MCF 10A (cell line): ENCODE measurements at places on chromosomes 2 and 18.
A peak's percentile ranks its signal among the peaks of the same experiment; 100 is the strongest.

- DNase-seq, result no peak
Measured at GRCh38 chr2:16214861-16215260, 274.5 kb downstream of the MYCN start.

- no peak for DNase-seq
Measured at GRCh38 chr2:47006374-47007222, 91.0 kb upstream of the MCFD2 start.

- peak; percentile 30 for DNase-seq
Measured at GRCh38 chr18:5424903-5425664, 118.7 kb downstream of the EPB41L3 start.

GRCh38 chr2:28365158-28365557 lies 27.5 kb upstream of the FOSL2 start:
- no peak for DNase-seq
